Stimulated activated CD8-positive, alpha-beta memory T cell treated with anti-CD3 and anti-CD28 coated beads, Interleukin-7, amount 100 ng/mL, for 48 hours (primary cell): ENCODE measurements at places on chromosomes 2 and 18.

- DNase-seq = no peak
These were observed 55.3 kb downstream of the C2orf76 start for GRCh38 chr2:119311371-119311770.

- no peak for DNase-seq
These were observed 136.4 kb upstream of the COPS8 start for GRCh38 chr2:236949089-236949905.

- DNase-seq = no peak
These were observed 21.9 kb downstream of the CENPO start for GRCh38 chr2:24815171-24815570.

GRCh38 chr2:120949027-120949956 lies 213.6 kb downstream of the GLI2 start:
- DNase-seq = no peak

DNA sequence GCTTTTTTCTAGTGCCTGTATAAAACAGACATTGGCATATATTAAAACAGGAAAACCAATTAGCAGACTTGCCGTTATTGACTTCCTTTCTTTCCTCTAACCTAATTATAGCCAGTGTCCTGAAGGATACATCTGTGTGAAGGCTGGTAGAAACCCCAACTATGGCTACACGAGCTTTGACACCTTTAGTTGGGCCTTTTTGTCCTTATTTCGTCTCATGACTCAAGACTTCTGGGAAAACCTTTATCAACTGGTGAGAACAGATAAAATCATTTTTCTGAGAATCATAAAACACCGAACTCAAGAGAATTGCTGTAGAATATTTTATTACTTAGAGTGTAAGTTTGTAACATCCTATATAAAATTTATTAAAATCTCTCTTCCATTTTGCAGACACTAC lies 74.3 kb downstream of the SCN2A start:
- no peak for DNase-seq

DNA sequence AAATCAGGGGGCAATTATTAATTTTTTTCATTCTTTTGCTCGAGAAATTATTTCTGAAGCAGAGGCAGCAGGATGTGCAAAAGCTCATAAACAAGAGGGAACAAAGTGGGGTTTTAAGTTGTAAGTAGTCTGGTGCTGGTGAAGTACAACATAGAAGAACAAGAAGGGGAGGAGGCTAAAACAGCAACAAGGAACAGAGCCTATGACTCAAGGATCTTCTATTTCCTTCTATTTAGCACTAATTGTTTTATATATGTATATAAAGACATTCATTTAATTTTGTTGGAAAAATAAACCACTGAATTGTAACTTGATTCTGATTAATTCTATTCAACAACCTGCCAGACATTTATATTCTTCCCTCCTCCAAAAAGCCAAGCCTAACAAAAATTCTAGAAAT lies 35.0 kb downstream of the YES1 start:
- DNase-seq = no peak

DNA sequence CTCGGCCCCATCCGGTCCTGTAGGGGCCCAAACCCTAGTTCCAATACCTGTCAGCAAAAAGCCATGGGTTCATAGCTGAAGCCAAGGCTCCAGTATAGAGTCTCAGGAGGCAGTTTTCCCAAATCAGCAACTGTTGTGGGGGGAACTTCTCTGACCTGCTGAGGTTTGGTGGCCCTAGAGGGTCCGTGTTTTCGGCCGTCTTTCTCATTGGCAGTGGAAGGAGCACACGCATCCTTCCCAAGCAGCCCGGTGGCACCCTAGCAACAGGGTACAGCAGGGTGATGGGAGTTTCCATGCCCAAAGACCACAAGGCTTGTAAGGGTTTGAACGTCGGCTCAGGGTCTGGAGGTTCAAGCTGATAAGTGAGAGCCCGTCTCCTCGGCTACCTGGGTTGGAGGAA lies 6.6 kb downstream of the FOSL2 start:
- no peak for DNase-seq
